ENCODE measurements at places on chromosomes 2 and 18.

GRCh38 chr18:12968619-12969018 is 20.8 kb downstream of the SEH1L start:
- DNase-seq = no peak

DNA sequence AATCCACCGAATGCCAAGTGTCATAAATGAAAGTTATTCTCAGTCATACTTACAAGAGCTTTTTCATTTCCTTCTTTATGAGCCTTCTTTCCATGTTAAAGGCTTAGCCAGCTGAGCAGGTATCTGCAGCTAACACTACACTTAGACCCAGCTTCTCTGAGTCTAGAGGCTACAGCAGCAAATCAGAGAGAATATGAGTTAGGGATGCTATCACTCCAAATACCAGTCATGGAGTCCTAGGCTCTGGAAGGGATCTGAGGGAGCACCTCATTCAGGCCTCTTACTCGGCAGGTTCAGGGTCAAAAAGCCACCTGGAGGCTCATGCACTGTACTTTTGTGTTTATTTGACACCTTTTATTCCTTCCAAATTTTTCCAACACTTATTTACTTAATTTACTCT is 2.9 kb downstream of the C2orf80 start:
- no peak for DNase-seq

DNA sequence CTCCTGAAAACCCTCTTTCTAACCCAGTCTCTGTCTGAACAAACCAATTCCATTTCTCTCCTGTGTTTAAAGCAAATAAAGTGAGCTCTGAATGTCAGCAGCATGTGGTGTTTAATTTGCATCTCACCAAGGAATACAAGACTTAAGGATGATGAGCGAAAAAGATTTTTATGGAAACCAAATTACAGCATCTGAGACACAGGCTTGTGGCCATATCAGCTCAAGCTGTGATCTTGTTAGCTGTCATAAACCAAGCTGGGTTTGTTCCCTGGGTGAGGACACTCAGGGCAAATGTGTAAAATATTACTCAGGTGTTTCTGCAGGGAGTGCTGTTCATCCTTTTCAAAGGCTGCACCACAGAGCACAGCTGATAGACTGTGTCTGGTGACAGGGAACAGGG is 129.3 kb upstream of the REV1 start:
- no peak for DNase-seq

GRCh38 chr2:189350540-189351209 is 90.6 kb upstream of the WDR75 start:
- no peak for DNase-seq

- DNase-seq = no peak
Observed at GRCh38 chr2:68693951-68694350, 40.7 kb upstream of the ARHGAP25 start.

- no peak for DNase-seq
Observed at GRCh38 chr2:157428500-157429175, 15.3 kb downstream of the CYTIP start.

- DNase-seq = no peak
Observed at GRCh38 chr2:131519466-131519865, 8.2 kb upstream of the CCDC74A start.

DNA sequence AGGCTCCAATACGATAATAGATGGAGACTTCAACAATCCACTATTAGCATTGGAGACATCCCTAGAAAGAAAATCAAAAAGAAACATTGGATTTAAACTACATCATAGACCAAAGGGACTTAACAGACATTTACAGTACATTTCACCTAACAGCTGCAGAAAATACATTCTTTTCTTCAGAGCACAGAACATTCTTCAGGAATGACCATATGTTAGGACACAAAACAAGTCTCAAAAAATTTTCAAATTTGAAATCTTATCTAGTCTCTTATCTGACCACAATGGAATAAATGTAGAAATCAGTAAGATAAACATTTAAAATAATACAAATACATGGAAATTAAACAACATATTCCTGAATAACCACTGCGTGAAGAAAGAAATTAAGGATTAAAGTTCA is 68.7 kb downstream of the STRADB start:
- DNase-seq = no peak

DNA sequence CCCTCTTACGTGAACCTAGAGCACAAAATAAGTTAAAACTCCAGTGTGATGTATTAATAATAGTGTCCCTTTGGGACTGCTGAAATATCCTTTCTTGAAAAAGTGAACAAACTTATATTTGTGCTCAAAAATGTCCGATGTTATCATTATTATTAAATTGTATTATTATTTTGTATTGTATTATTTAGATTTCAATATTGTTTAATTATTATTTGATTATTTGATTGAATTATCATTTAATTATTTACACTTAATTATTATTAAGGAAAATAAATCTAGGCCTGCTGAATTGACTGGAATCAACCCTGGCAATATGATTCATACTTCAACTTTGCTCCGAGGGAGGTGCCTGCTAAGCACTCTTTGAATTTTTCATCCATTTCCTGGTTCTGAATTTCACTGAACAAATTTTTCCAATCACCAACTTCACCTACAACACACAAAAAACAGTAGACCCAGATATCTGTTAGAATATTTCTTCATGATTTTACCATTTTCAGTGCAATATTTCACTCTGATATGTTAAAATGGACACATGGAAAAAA is 10.9 kb upstream of the EIF2AK2 start:
- no peak for DNase-seq

- DNase-seq = peak; percentile 90
Observed at GRCh38 chr2:219530048-219530963, 13.3 kb downstream of the CHPF start.

GRCh38 chr18:1412655-1413322 is 508.1 kb downstream of the ADCYAP1 start:
- no peak for DNase-seq

GRCh38 chr2:65921116-65921515 is 488.7 kb upstream of the SPRED2 start:
- DNase-seq = no peak

- DNase-seq = no peak
Observed at GRCh38 chr2:195396479-195396878, 260.5 kb upstream of the SLC39A10 start.

DNA sequence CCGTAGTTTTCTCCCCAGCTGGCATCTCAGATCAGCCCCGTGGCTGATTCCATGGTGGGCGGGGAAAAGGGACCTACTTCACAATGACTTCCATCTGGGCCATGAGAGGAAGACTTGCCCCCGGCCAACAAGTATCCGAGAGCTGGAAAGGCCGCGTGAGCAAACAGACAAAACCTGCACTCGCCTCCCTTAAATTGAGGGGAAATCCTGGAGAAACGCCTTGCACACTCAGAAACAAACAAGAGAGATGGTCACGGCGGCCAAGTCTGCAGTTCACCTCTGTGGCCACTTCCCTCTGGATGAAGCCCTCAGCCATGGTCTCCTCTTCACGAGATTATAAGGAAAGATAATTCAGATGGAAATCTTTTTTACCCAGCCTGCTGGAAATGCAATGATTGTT is 39.4 kb upstream of the TPO start:
- no peak for DNase-seq

GRCh38 chr2:27903649-27904404 is 13.3 kb downstream of the BABAM2 start:
- no peak for DNase-seq

DNA sequence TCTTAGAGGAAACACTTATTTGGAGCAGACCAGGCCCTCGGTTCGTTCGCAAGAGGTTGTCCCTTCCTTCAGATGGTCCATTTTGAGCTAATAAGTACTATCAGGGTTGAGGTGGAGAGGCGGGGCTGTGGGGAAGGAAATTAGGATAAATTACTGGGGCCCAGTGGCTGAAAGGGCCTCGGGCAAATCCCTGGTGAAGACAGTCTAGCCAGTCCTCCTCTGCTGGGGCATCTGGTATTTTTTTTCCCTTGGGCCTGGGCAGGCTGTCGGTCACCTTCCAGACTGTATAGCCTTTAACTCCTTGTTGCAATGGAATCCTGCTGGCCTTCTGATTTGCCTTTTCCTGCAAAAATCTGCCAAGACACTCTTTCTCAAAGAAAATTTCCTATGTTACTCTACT is 1.7 kb upstream of the MYO3B start:
- peak; percentile 26 for DNase-seq

- no peak for DNase-seq
Observed at GRCh38 chr2:203948733-203949132, 12.2 kb downstream of the ICOS start.

- no peak for DNase-seq
Observed at GRCh38 chr2:241214766-241215165, 26.3 kb downstream of the ANO7 start.

DNA sequence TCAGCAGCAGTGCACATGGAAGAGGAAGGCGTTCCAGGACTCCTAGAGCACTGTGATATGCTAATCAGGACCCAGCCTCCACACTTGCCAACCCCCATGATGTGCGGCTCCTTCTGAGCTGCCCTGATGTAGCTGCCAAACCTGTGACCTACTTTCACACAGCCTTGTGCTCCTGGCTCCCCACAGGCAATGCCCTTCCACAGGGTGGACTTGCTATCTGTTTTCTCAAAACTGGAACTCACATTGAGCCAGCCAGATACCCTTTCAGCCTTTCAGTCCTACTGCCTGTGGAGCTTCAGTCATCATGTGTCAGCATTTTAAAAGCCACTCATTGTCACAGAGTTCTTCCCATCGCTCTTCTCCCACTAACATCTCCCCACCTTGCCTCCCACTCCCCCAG is 181.6 kb downstream of the AFF3 start:
- no peak for DNase-seq

DNA sequence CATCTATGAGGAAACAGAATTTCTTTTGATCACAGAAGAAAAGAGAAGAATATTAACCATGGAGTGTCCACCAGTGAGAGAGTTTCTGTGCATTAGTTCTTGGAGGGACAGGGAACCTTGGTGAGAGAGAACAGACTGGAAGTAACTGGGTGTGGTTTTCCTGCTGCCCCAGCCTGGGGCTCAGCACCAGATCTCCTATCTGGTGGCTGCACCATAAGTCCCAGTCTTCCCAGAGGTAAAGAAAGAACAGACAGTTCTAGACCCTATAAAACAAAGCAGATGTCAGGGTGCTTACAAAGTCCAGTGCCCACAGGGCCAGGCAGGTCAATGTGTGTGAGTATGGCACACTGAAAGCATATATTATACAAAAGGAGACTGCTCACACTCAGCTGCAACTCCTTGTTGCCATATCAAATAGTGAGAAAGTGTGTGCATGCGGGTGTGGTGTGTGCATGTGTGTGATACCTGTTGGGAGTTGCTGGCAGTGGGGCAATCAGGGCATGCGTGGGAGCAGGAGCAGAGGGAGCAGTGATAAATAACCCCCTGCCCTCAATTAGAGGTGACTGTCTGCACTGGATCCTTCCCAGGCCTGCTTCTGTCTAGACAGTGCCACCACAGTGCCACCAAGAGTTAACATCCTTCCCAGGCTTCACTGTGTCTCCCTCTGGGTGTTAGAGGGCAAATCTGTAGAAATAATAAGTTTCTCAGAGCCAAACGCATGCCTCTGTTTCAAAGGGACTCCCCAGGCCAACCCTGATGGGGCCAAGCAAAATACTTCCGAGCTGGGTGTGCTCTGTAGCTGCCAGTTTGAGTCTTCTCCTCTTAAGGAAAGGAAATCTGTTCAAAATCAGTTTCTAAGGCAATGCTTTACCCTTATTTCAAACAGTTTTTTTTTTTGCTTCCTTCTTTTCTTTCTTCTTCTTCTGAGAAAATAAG is 45.7 kb downstream of the RDH14 start:
- no peak for DNase-seq

DNA sequence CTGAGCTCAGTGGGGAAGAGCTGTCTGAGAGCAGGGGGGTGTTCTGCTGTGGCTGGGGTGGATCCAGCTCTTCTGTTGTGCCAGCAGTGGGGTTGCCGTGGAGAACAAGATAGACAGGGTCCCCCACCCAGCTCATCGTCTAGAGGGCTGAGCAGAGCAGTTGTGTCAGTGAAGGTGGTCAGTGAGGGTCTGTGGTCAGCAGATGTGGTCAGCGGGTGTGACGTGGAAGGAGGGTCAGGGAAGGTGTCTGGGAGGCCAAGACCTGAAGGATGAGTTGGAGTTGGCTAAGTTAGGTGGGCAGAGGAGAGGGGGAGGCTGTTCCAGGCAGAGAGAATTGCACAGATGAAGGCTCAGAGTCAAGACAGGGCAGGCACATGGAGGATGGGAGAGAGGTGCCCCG is 103.1 kb downstream of the DGKD start:
- no peak for DNase-seq

DNA sequence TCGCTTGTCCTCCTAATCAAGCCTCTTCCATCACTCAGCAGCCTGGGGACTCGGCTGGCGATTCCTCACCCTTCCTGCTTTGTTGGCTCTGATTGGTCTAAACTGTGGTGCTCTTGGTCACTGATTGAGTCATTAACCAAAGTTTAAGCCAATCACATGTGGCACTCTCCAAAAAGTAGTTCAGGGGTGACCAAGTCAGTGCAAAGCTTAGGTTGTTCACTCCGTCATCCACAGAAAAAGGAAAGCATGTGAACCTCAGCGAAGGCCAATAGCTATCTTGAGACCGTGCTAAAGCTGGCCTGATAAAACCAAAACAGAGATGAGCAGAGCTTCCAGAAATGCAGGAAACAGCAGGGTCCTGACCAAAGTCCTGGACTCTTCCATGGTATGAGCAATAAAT is 4.9 kb downstream of the ALPK2 start:
- DNase-seq = no peak

DNA sequence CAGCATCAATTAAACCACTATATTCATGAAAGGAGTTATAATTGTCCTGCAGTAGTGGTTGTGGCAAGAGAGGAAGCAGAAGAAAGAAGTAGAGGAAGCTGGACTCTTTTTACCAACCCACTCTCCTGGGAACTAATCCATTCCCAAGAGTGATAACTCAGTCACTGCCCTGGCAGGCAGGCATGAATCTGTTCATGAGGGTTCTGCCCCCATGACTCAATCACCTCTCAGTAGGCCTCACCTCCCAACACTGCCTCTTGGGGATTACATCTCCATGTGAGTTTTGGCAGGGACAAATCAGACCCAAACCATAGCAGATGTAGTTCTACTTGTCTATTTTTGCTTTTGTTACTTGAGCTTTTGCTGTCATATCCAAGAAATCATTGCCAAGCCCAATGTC is 232.7 kb upstream of the MAP2 start:
- DNase-seq = no peak

DNA sequence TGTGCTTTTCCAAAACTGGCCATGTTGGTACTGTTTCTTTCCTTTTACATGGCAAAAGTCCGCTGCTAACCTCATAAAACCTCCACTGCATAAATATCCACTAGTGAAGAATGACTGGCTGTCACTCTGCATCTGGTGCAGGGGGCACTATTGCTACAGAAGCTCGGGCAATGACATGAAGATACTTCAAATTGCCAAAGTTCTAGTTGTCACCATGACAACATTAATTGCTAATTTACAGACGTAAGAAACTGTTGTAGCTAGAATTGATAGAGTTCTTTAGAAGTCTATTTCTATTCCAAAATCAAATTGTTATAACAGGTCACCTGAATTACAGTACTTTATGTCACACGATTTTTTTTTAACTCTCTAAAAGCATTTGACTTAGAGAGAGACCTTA is 845 bp downstream of the CFAP210 start:
- no peak for DNase-seq

All from iPS-NIHi11 (cell line).